Neural crest cell (in vitro differentiated cells): ENCODE measurements at places on chromosomes 6 and 20. TPM values are rescaled to one million over a fixed set of nuclear protein-coding genes. Genes with fewer than 3 reads are reported as not detected.

GRCh38 chr6:32152769-32153563, 975 bp upstream of the PPT2 start:
- DNase-seq: peak; percentile 32

Gene RRAGD
- total RNA-seq: 12.8 and 14.0 TPM in 2 replicates

Gene PGC
- not detected in 2 replicates for total RNA-seq

DNA sequence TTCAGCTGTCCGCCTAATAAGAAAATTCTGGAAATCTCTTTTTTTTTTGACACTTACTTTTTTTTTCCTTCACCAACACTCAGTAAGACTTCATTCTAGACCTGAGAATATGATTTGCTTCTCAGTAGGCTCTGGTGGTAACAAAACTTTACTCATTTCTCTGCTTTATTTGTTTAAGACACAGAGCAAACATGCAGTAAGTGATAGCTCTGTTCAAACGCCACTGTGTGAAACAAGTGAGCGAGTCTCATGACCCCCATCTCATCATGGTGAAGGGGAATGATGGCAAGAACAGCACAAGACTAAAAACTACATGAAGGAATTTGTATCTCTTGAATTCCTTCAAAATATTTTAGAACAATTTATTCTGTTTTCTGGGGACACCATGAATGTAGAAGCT, 541.6 kb upstream of the POU3F2 start:
- DNase-seq: no peak

DNA sequence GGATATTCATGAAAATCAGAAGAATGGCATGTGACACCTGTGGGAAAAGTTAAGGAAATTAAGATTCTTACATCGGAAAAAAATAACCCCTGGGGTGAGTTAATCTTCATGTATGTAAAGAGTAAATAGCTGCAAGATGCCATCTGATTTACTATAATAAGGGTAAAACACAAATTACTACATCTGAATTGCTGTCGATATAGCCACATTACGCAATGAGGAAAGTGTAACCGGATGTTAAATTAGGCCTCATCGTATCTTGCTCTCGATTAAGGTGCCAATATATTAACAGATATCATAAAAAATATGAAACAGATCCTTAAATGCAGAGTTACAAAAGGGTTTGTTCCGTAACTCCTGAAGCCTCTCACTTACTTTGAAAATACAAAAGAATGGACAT, 87.4 kb upstream of the ID4 start:
- no peak for DNase-seq

- DNase-seq: no peak
Observed at GRCh38 chr6:21738180-21739094, 144.9 kb downstream of the SOX4 start.

- DNase-seq: no peak
Observed at GRCh38 chr6:126770176-126770575, 348.3 kb upstream of the RSPO3 start.

- no peak for DNase-seq
Observed at GRCh38 chr20:43189554-43190331, at the start of gene PTPRT. Gene PTPRT, minus strand, starts transcription at chr20:43189906. Its CDS starts 173 bp downstream, at chr20:43189733.

Gene RSPO3
- not detected in 2 replicates for total RNA-seq

DNA sequence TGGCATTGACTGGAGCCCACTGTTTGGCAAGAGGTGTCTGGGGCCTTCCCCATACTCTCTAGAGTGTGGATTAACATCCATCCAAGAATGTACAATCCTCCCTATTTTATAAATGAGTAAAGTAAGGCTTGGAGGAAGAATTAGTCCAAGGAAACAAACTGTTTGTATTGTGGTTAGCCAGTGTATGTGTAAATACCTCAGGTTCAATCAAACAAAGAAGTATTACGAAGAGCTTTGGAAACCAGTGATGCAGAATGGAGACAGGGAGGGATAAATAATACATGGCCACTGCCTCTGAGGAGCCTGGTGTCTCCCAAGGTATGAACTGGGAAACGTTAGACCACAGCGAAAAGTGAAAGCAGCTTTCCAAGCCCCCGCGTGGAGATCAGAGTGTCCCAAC, 226.6 kb upstream of the RIN2 start:
- DNase-seq: no peak

DNA sequence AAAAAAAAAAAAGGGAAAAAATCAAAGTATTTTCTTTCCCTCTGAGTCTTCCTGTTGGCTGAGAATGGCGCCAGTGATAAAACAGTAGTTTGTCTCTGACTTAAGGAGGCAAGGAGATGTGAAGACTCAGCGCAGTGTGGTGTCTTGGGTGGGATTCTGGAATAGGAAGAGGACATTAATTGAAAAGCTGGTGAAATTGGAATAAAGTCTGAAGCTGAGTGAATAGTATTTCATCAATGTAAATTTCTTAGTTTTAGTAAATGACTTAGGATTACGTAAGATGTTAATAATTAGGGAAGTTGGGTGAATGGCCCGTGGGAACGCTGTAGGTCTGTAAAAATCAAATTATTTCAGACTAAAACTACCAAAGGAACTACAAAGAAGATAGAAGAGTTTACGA, 122.8 kb upstream of the ZNF217 start:
- no peak for DNase-seq

Gene KIAA1755
- 8.6 and 9.5 TPM in 2 replicates for total RNA-seq

Gene RPRD1B
- total RNA-seq: 40.1 and 41.1 TPM in 2 replicates

Gene HLA-DRB1
- total RNA-seq: 0.66 and 0.84 TPM in 2 replicates

Gene CCM2L
- 0.14 and 0.26 TPM in 2 replicates for total RNA-seq

Gene TRERF1
- total RNA-seq: 12.4 and 14.0 TPM in 2 replicates

DNA sequence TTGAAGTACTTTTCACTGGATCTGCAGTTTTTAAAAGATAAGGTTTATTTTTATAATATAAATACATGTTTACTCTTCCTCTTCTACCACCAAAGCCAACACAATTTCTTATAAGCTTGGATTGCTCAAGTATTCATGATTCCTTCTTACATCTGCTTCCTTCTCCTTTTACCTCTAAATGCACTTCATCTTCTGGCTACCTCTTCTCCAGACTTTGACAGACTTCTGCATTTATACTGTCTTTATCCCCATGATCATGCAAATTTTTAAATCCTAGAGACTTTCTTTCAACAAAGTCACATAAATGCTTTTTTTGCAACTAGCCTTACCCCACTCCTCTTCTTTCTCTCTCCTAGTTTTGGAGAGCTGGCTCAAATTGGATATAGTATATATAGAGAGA, 142.9 kb downstream of the TFAP2B start:
- DNase-seq: no peak

DNA sequence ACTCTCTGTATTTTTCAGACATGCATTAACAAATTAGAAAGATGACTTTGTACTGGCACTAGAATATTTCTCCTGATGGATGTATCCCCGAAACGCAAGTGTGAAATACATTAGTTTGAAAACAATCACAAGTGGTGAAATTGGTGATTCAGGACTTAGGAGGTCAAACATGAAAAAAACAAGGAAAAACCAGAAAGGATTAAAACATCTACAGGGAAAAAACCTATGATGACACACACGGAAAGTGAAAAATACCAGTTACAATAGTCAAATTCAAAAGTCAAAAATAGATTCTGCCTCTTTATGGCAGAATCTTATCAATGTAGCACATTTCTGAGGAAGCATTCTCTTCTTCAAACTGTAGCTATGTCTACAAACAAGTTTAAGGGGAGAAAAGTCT, 129.0 kb upstream of the SGK1 start:
- no peak for DNase-seq

- DNase-seq: peak; percentile 87
Observed at GRCh38 chr20:57346477-57346876, 4.6 kb upstream of the RAE1 start.

Gene DAAM2
- total RNA-seq: 17.6 and 18.2 TPM in 2 replicates

GRCh38 chr6:159513074-159513720, 179.8 kb downstream of the SOD2 start:
- no peak for DNase-seq

DNA sequence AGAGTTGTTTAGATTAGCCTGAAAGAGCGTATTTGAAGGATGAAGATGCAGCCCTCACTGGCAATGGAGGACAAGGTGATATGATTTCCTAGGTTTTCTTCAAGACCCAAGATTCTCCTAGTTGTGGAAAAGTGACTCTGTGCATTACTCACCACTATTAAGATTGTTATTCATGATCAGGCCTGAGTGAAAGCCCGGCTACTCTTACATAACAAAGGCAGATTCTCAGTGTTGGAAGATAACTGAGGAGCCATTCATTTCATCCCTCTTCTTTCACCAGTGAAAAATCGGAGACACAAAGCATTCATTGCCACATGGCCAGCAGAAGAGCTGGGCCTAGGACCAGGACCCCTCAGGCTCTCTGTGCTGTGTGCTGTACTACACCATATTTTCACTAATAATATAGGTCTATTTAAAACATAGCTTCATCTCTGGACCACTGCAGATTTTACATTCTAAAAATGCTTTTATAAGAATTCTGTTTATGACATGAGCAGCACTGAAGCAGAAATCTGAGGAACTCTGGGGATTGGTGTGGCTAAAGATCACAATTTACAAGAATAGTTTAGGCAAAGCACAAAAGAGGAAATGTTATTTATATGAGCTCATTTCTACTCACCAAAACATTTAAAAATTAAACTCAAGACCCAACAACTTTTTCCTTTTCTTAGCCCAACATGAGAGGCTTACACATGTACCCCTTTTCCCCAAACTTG, 181.9 kb upstream of the CCN2 start:
- no peak for DNase-seq

GRCh38 chr6:170156448-170157375, 134.2 kb downstream of the DLL1 start:
- no peak for DNase-seq

Gene NKX2-2
- not detected in 2 replicates for total RNA-seq

Gene BTNL2
- not detected in 2 replicates for total RNA-seq

GRCh38 chr6:81727876-81728517, 24.5 kb downstream of the TENT5A start:
- no peak for DNase-seq
